ENCODE measurements at places on chromosomes 16 and 17.

DNA sequence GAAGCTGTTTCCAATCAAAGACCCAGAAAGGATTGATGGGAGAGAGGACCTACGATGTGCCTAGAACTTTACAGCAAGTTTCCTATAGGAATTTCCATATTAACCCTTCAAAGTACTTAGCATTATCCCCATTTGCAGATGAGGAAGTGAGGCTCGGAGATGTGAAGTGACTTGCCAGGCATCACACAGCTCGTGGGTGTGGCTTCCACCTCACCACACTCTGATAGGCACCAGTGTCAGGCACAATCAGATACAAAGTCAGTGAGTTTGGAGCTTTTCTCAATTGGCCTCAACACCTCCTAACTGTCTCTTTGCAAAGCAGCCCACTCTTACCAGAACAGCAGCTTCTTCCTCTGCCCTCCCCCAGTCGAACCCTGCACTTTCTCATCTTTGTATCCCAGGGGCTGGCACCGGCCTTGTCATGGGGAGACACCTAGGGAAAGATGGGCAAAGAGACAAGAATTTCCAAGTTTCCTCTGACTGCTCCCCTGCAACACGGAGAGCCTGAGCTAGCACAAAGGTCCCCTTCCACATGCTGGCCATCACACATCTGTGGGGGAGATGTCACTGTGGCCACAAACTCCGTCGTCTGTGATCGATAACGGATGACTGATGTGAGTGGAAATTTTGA is 37.4 kb upstream of the CCL1 start:
- DNase-seq = no peak

GRCh38 chr16:79097166-79097565 is 503.4 kb downstream of the MAF start:
- DNase-seq = no peak

DNA sequence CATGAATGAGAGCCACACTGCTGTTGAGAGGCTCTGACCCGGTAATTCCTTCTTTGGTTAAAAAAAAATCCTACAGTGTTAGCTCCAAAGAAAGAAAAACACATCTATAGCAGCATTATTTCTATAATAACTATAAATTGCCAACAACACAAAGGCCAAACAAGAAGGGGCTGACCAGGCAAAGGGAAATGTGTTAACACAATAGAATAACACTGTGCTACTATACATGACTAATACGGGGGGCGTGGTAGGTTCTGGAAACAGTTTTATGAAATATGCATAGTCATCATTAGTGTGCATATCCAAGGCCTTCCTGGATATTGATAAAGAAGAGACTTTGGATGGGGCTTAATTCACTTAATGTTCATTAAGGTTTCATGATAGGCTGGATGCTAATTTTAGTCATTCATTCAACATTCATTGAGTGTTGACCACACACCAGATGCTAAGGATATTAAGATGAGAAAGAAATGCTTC is 50.0 kb upstream of the CCL1 start:
- DNase-seq = no peak

DNA sequence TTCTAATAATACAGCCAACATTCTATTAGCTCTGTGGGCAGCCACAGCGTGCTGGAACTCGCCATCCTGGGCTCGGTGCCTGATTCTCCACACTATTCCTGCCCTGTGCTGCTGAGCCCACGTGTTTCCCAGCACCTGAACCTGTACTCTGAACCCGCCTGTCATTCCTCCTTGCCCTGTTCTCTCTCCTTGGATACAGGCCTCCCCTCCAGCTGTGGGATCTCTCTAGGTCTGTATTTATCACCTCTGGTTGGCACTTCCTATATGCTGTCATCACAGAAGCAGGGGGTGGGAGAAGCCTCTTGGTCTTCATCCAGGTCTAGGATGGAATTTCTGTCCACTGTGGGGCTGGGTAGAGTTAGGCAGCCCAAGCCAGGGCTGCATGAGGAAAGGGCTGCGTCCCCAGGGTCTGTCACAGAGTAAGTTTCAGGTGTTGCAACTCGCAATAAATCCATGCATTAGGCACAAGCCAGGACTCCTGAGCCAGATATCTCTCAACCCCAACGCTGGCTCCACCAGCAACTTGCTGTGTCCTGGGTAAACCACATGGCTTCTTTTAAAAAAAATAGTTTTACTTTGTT is 56.0 kb downstream of the ABAT start:
- no peak for DNase-seq

DNA sequence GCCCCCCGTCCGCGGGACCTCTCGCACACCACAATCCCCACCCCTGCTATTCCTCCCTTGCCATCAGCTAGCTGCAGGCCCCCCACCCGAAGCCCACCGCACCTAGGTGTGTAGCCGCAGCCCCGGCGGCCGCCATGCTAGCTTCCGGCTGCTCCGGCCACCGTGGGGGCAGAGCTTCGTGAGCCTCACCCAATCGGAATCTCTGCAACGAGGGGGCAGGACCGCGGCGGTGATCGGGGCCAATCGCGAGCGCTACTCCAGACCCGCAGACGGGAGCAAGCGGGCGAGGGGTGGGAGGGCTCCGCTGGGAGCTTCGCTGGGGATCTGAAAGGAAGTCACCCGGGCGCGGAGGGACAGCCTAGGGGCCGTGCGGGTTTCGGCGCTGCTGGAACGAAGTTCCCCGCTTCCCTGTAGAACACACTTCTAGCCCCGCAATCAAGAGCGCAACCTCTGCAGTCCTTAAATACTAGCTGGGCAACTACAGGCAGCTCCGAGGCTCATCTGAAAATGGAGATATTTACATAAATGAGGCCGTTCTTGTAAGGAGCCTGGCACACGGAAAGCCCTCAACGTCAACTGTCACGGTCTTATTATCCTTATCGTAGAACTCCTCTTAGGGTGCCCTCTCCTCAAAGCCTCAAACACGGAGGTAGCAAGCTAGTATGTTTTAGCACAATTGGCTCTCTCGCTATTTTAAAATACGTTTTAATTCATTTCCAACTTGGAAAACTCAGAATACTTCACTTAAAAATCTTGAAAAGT is at the start of gene PIGS:
Gene PIGS, minus strand, starts transcription at position 164 of the 762 bp plus-strand sequence. Its CDS starts 28 bp downstream, at position 136.
- peak; percentile 92 for DNase-seq

DNA sequence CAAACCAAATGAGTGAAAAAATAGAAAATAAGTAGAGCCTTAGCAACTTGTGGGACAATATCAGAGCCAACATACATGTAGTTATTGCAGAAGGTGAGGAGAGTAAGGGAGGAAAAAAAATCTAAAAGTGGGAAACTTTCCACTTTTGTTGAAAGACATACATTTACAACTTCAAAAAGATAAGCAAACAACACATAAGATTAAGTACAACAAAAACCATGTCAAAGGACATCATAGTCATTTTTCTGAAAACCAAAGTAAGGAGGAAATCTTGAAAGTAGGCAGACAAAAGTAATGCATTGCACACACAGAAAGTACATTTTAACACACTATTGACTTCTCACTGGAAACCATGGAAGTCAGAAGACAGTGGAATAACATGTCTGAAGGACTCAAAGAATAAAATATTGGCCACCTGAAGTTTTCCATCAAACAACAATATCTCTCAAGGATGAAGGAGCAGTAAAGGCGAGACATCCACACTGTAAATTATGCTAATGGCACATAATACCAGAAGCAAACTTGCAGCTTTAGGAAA is 291.9 kb downstream of the BCAS3 start:
- DNase-seq = no peak

DNA sequence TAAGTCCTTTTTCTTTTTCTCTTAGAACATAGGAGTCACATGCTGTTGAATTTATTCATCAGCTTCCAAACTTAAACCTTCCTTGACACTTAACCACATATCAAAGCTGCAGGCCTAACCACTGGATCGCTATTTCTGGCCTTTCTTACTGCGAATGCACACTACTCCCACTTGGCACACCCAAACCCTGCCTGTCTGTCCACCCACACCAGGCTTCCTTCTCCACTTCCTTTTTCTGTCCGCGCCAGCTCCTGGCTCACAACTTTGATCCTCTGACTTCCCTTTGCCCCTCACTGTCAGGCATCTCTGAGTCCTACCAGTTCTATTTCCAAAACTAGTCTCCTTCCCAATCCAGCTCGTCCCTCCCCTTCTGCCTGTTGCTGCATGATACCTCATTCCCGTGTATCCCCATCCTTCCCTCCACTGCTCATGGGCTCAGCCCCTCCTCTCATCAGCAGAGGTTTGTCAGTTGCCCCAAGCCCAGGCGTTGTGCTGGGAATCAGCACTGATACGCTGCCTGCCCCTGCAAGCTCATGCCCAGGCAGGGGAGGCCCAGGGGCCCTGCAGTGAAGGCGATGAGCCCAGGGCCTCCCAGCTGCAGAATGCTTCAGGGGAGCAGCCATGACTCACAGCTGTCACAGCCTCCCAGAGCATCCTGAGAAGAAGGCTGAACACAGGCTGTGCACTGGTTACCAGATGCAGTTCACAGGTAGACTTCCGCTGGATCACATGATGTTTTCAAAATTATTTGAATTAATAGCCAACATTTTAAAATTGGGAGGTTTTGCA is 179.8 kb downstream of the KATNIP start:
- DNase-seq = no peak

- no peak for DNase-seq
Measured at GRCh38 chr17:81542431-81543338, 9.5 kb downstream of the FAAP100 start.

- no peak for DNase-seq
Measured at GRCh38 chr16:70348991-70349390, 2.3 kb downstream of the DDX19A start.

All from NCI-H510A (cell line).